ENCODE measurements at places on chromosomes 4 and X.

DNA sequence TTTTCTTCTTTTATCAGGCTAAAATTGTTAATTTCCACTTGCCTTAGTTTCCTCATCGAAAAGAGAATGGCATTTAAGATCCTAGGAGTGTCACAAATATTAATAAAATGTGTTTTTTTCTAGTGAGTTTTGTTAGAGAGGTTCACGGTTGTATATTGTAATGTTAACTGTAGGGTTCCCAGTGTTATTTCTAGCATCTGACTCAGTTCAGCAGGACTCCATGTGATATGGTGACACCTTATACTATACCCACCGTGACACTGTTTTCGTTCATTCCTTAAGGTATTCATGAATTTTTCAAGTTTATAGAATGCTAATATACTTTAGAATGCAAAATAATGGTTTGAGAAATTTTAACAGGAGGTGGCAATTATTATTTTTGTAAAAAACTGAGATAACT, 90.2 kb downstream of the NEUROG2 start:
- DNase-seq, result no peak

DNA sequence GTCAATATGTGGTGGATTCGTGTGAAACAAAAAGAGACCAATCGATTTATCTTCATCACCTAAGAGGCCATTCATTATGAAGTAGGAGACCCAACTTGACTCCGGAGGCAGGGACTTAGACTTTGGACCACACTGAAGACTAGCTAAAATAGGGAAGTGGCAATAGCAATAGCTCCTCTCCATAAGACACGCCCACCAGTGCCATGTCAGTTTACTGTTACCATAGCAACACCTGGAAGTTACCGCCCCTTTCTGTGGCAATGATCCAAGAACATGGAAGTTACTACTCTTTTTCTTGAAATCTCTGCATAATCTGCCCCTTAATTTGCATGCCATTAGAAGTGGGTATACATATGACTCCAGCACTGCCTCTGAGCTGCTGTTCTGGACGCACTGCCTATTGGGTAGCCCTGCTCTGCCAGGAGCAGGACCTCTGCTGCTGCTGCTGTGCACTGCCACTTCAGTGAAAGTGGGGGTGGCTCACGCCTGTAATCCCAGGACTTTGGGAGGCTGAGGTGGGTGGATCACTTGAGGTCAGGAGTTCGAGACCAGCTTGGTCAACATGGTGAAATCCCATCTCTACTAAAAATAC, 163.2 kb downstream of the PRKX start:
- DNase-seq, result peak; percentile 24

DNA sequence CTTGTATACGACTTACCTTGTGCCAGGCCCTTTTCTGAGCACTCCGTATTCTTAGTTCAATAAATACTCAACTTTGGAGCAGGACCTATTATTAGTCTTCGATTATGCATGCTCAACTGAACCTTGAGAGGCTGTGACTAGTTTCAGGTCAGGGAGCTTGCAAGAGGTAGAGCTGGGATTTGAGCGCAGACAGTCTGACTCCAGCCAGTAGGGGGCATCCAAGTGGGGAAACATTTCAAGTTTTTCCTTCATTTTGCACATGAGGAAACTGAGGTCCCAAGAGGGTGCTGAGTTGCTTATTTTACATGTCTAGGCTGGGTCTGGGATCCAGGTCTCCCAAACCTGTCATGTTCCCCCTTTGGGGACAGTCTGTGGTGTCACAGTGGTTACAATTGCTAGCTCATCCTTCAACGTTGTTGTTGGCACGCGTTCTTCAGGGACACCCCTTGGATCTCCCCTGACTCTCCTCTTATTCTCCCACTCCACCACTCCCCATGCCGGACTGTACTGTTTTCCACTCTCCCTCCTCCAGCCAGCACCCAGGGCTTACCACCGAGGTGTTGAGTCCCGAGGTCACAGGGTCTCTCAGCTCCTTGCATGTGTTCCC, 6.7 kb upstream of the PRICKLE3 start:
- DNase-seq, result no peak

DNA sequence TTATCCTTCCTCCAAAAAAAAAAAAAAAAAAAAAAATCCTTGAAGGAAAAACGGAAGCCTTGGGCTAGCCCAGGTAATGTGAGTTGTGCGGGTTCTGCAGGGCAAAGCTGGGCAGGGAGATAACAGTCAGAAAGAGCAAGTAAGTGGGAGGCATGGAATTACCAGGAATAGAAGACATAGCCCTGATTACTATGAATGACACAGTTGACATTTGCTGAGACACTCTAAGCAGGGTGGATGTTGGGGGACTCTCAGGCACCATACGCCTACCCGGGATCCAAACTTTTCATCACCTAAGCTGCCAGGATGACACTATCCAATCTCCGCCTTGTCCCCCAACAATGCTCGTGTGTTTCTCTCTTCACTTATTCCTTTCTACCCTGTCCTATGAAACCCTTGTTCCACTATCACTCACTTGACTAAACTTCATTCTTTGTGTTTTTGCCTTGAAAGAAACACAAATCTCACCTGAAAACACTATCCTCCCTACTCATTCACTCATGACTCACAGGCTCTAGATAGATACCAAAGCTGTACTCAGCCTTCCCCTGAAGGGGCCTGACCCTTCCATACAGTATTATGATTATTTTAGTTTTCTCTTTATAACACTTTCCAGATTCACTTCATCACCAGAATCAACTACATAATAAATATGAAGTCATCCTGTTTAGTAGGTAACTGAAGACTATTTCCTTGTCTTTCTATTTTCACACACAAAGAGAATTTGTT, 158.4 kb downstream of the INPP4B start:
- no peak for DNase-seq

- DNase-seq, result no peak
These were observed 34.1 kb upstream of the ASMTL start for GRCh38 chrX:1486749-1487361.
